Hematopoietic multipotent progenitor cell treated with erythropoietin and hydrocortisone succinate and interleukin-3 and kit ligand, for 17 days (in vitro differentiated cells): ENCODE measurements at places on chromosomes 11 and 22.

- DNase-seq = no peak
Measured at GRCh38 chr11:10385696-10386095, 69.4 kb upstream of the AMPD3 start.

DNA sequence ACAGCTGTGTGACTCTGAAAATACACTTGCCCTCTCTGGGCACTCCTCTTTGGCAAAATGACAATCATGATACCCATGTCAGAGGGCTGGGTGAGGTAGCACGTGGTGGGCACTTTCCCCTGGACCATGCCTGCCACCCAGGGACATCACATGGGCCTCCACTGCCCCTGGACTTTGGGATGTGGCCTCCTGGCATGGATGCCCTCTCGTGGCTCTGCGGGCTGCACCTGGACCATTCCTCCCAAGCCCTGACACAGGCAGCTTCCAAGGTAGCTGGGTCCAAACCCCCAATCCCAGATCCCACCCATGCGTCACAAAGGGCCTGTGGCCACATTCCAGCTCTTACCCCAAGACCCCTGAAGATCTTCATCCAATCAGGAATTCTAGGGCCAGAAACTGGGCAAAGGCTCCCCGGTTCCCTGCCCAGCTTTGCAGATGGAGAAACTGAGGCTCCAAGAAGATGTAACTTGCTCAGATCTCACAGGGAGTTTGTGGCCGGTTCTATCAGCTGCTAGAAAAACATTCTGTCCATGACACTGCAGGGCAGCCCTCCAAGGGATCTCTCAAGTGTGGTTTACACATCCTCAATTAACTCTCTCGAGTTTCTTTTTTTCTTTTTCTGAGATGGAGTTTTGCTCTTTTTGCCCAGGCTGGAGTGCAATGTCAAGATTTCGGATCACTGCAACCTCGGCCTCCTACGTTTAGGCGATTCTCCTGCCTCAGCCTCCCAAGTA lies 35.4 kb upstream of the CYB5R3 start:
- DNase-seq = no peak

DNA sequence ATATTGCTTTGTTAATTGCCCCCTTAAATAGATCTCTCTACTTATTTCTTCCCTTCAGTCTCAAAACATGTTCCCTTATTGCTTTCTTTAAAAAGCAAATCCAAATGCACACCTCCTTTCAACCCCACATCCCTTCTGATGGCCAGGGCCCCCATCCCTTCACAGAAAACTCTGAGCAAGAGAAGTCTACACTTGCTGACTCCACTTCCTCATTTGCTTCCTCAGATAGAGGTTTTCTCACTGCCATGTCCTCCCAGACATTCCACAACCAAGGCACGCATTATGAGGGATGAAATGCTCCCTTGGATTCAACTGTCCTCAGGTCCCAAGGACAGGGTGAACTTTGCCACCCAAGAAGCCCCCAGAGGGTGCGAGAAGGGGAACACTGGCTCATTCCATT lies 43.1 kb downstream of the CSNK2A3 start:
- DNase-seq = no peak

DNA sequence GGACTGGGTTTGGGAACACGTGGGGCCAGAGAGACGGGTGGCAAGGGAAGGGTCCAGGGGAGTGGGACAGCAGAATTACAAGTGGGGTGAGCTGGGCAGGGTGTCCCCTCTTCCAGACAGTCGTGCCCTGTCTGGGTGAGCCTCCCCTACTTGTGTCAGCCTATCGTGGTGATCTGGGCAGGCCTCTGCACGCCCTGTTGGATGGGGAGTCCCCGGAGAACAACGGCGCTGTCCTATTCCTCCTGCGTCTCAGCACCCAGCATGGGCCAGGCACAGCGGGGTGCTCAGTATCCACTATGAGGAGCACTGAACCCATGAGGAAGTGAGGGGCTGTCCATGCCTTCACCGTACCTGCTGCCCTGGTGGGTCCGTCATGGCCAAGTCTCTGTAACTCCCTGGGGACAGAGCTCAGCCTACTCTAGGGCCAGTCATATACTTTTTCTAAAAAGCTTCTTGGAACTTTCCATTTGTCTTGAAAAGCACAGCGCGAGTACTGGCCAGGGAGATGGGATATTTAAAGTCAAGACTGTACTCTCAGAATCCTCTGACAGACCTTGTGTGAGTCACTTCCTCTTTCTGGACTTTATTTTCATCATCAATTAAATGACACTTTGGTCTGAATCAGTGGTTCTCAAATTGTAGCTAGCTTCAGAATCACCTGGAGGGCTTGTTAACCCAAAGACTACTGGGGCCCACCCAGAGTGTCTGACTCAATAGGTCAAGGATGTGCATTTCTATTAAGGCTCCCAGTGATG lies 81.7 kb upstream of the NECTIN1 start:
- no peak for DNase-seq

GRCh38 chr11:105000167-105000566 lies 22.8 kb downstream of the CASP5 start:
- no peak for DNase-seq

- DNase-seq = no peak
Measured at GRCh38 chr22:46833228-46833627, 70.8 kb downstream of the TBC1D22A start.

DNA sequence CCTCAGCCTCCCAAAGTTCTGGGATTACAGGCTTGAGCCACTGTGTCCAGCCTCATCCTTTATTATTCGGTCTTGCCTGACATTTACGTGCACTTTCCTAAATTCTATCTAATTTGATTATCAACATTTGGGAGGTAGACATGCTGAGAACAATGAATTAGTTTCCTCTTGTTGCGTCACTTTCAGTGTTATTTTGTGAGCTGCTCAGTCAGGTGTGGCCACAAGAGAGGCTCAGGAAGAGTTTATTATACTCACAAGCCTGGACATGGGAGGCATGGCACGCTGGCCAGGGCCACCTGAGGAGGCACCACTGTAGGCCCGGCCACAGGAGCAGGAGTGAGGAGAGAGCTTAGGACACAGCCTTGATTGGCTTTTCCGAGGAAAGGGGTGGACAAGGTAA lies 59.7 kb upstream of the RBFOX2 start:
- DNase-seq = no peak

DNA sequence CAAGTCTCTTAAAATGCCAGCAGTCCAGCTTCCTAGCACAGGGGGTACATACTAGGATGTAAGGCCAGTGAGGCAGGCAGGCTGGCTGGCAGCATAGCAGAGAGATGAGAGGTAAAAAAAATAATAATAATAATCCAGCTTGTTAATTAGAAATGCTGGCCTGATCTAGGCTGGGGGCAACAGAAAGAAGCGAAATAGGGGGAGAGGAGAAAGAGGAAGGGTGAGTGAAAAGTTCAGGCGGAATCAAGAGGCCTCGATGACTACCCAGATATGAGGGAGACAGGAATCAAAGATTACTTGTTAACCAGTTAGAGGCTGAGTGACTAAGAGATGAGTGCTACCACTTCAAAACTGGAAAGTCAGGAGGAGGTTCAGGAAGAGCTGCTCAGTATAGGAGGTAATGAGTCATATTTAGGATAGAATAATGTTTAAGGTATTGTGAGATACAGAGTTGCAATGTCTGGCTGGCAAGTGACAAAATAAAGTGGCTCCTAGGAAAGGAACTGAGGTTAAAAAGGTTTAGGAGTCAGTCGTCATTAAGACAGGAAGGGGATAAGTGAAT lies 2.8 kb downstream of the ALKBH8 start:
- DNase-seq = no peak

DNA sequence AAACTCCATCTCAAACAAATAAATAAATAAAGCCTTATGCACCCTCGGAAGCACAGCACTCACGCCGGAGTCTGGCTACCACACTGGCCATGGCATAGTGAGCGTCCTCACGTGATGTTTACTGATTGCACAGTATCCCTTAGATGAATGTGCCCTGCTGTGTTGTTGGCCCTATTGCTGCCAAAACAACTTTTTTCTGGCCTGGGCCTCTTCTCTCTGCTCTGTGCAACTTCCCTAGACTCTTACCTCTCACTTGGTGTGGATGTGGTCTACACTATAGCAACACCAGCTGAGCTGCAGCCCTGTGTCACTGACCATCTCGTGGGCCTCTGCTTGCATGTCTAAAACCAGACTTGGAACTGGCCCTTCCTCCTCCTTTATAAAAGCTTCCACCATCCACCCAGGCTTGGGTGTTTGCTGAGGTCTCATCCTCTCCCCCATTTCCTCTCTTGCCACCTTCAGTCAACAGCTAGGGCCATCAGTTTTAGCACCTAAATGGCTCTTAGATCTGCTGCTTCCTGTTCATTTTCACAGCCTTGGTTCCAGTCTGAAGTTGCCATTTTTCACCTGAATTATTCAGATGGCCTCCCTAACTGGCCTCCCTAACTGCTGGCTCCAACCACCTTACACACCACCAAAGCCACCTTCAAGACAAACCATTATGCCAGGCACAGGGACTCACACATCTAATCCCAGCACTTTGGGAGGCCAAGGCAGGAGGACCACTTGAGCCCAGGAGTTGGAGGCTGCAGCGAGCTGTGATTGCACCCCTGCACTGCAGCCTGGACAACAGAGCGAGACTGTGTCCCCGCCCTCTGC lies 9.2 kb downstream of the ZNF74 start:
- DNase-seq = no peak

DNA sequence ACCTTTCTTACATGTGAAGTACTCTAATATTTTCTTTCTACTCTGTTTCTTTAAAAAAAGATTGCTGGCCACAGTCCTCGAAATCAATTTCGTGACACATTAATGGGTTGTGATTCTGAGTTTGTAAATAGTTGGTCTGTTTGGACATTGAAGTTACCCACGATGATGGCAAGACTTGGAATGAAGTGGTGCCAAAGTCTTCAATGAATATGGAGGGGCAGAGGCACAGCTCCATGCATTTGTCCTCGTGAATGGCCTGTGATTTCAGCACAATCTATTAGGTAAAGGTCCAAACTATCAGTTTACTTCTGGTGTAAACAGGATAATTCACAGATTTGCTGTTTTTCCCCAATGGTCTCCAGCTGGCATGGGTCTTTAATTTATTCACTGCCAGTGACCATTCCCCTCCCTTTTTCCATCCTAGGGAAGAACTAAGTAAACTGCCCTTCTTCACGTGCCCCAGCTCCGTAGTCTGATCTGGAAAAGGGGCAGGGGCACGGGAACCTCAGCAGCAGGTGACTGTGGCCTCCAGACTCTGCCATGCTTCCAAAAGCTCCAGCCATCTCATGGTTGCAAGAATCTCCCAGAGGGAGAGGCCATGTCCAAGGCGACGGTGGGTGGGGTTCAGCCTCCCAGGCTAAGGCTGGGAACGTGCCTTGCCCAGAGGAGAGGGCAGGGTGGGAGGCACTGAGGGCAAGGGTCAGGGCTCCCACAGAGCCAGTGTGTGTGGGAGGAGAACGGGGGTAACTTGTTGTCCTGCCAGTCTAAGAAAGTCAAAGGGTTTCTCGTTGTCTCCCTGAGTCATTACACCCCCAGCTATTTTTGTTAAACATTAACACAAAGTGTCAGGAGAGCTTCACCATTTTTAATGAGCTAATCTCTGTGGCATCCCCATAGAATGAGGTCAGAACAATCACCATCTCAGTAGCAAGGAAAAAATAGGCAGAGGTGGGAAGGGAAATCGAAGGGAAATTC lies 16.9 kb upstream of the PEX26 start:
- DNase-seq = no peak

DNA sequence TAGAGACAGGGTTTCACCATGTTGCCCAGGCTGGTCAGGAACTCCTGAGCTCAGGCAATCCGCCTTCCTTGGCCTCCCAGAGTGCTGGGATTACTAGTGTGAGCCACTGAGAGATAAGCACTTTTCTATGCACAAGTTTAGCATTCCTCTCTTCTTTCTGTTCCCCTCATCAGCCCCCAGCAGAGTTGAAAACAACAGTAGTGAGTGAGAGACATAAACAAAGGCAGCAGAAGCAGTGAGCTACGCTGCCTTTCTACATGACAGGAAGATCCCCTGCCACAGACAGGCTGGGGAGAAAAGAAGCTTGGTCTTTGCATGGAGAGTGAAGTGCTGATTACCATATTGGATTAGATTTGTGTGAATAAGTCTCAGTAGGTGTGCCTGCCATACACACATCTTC lies 392.0 kb upstream of the KIRREL3 start:
- DNase-seq = no peak

GRCh38 chr11:14158393-14158792 lies 195.9 kb downstream of the SPON1 start:
- DNase-seq = no peak

DNA sequence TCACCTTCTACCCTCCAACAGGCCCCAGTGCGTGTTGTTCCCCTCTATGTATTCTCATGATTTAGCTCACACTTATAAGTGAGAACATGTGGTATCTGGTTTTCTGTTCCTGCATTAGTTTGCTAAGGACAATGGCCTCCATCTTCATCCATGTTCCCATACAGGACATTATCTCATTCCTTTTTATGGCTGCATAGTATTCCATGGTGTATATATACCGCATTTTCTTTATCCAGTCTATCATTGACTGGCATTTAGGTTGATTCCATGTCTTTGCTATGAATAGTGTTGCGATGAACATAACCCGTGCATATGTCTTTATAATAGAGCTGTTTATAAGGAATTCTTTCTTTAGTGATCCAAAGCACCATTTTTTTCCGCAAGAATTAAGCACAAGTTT lies 28.5 kb upstream of the TLCD5 start:
- DNase-seq = no peak

DNA sequence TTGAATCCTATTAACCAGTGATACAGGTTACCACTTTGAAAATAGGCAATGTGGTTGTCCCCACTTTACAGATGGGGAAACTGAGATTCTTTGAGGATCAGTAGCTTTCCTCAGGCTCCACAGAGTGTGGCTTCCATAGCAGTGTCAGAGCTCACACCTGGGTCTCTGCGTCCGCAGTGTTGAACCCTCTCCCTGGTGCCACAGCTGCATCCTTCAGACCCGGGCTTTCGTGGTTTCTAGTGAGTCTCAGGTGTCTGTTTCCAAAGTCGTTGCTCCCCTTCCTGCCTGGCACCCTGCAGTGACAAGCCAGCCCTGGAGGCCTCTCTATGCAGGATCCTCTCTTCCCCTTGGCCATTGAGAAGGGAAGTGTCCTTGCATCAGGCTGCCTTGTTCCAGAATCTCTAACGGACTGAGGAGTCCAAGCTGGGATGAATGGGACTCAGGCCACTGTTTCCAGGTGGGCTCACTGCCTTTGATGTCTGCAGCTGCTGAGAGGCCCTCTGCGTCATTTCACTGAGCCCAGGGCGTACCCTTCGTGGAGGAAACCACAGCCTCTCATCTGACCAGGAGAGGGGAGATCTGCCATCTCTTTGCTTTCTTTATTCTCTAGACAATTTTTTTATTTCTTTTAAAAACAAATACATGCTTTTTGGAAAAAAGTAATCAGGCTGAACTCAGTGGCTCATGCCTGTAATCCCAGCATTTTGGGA lies 48.4 kb upstream of the MICAL2 start:
- DNase-seq = no peak
